ENCODE measurements at places on chromosomes 13 and 19.

- no peak for DNase-seq
These were observed 11.4 kb upstream of the RFXAP start for GRCh38 chr13:36807616-36808015.

GRCh38 chr19:38389101-38389925 lies 816 bp downstream of the SPRED3 start:
- no peak for DNase-seq

DNA sequence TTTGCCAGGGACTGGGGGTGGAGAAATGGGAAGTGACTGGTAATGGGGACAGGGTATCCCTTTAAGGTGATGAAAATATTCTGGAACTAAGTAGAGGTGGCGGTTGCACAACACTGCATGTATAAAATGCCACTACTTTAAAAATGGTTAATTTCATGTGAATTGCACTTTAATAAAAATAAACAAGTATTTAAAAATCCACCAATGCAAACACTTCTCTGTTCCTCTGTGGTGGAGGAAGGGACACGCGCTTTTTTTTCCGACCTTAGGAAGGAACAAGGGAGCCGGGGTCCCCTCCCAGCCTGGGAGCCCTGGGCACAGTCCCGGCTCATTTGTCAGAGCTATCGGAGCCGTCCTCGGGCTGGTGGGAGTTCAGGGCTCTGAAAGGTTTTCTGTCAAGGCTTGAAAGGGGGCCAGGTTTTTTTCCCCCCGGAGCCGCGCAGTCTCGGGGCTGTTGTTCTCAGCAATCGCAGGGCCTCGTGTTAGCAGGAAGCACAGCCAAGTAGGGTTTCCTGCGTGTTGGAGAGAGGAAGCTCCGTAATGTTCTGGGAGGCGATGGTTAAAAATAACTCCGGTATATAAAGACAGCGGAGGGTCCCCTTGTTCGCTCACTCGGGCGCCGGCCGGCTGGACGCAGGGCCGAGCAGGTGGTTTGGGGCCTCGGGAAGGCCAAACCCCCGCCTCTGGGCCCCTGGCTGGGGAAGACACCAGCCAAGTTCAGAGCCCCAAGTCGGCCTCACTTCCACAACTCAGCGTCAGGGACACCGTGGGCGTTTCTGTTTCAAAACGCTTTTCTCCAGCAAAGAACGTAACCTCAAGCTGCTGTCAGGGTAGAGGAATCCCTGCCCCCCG lies 41.2 kb upstream of the KLF2 start:
- DNase-seq: peak; percentile 55

DNA sequence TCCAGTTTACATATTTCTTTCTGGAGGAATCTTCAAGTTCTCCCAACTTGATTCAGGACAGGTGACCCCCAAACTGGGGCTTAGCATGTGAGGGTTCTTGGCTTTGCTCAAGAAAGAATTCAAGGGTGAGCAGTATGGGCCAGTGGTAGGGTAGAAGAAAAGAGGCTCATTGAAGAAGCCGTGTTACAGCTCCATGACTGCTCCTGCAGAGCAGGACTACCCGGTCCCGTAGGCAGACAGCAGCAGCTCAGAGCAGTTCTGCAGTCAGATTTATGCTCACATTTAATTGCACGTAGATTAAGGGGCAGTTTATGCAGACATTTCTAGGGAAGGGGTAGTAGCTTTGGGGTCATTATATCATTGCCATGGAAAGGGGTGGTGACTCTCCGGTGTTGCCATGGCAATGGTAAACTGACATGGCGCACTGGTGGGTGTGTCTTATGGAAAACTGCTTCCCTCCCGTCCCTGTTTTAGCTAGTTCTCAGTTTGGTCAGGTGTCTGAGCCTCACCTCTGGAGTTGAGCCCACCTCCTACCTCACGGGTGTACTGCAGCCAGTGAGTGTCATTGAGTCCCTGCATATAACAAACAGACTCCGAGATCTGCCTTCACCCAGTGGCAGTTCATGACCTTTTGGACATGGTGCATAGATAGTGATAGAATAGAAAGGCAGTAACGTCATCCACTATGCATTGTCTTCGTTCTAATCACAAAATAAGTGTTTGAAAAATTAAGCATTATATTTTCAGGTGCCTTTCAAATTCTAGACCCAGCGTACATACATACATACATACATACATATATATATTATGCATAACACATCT lies 16.0 kb upstream of the ZNF792 start:
- DNase-seq: no peak

DNA sequence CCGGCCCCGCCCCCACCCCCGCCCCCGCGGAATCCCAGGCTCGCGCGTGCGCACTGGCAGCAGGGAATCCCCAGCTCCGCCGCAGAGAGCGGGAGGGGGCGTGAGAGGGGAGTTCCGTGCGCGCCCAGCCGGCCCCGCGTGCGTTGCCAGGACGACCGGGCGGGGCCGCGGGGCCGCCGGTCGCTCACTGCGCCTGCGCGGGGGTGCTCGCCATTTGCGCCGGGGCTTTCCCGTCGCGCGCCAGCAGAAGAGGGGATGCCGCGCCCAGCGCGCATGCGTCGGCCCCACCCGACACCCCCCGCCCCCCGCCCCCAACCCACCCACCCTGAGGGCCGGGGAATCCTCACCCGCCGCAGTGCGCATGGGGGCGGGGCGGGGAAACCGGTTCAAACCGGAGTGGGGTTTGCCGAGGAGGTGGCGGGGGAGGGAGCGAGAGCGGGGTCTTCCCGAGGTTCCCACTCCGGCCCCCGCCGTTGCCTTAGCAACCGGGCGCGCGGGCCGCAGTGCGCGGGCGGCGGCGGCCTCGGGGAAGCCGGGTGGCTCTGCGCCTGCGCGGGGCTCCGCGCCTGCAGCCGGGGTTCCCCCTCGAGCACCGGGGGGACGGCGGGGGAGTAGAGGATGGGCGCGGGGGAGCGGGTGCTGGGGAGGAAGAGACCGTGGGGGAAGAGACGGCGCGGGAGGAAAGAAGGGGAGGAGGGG lies 15.1 kb downstream of the CCDC124 start:
- peak; percentile 92 for DNase-seq

DNA sequence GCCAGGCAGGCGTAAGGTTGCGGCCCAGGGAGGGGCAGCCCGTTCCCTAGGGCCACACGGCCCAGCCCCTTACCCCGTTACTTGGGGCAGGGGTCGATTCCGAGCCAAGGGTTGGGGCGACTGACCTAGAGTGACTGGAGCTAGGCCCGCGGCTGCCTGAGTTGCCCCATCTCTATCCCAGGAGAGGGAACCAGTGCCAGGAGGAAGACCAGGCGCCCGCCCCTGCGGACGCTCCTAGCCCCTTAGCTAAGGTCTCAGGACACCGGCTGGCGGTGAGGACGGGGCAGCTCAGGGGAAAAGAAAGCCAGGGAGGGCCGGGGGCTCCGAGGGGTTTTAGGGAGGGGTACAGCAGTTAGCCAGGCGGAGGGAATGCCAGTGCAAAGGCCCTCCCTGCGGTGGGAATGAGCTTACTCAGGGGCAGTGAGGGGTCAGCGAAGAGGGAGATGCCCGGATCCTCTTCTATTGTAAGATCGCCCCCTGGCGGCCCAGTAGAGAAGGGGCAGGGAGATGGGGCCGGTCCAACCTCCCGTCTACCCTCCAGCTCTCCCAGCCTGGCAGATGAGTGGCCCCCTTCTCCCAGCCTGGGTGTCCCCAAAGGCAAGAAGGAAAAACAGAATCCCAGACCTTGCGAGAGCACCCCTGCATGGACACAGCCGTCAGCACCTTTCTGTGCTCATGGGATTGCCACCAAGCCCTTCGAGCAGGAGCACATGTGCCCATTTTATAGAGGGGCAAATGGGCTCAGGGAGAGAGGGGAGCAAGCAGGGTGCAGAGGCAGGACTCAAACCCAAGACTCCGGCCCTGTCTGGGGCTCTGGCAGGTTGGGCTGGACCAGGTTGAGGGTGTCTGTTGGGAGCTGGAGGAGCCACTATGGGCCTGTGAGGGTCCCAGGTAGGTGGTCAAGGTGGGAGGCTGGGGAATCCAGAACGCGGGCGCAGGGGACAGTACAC lies 16.3 kb downstream of the CILP2 start:
- no peak for DNase-seq

DNA sequence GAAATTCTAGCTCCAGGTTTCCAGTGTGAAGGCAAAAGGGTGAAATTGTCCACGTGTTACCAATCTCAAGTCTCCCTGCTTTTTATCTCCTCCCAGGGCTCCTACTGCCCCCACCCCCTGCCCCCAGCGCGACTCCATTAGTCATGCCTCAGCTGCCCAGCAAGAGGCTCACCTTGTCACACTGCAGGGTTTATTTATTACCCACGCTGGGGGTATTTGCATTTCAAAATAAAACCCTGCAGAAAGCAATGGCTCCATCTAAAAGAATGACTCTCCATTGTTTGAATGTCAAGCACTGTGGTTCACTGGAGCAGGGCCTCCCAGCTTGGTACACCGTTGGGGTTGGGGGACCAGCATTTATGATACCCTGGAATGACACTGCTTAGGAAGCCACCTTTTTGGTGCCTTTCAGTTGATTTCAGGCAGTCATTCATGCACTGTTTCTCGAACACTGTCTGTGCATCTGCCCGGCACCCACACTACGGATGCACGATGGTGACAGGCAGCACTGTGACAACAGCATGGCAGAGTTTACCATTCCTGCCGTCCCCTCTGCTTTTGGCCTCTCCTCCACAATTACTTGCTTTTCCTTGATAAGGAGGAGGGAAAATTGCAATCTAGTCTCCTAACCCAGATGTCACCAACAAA lies 9.9 kb upstream of the POP4 start:
- no peak for DNase-seq

DNA sequence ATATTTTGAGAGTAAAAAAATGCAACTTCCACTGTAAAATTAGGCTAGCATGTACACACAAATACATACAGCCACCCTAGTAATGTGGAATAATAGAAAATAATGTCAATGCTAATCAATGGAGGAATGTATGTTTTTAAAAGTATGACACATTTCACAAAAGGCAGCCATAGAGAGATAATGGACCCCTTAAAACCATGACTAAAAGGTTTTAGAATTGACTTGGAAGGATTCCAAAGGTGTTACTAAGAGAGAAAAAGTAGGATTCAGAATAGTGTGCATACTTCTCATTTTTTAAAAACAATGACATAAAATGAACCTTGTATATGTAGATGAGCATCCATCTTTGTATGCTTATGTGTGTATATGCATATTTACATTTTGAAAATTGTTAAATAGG lies 597.9 kb upstream of the PCDH9 start:
- no peak for DNase-seq

GRCh38 chr19:38661136-38661535 lies 13.7 kb downstream of the ACTN4 start:
- no peak for DNase-seq

DNA sequence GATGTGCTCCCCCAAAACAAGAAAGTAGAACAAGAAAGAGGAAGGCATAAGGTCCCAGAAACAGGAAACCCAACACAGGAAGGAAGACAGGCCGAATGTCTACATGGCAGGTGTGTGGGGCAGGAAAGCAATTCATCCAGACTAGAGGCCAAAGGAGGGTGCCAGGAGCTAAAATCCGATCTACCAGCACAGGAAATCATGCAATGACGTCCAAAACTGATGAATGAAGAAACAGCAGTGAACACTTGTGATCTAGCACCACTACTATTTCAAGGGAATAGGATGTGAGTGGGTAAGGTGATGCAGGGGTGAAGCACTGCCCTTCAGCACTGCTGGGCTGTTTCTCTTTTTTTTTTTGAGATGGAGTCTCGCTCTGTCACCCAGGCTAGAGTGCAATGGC lies 59.1 kb downstream of the DOCK9 start:
- DNase-seq: no peak

- DNase-seq: no peak
These were observed 545.1 kb downstream of the EFNB2 start for GRCh38 chr13:105990256-105990958.

- DNase-seq: no peak
These were observed 13.3 kb downstream of the ZNF574 start for GRCh38 chr19:42089191-42089750.

DNA sequence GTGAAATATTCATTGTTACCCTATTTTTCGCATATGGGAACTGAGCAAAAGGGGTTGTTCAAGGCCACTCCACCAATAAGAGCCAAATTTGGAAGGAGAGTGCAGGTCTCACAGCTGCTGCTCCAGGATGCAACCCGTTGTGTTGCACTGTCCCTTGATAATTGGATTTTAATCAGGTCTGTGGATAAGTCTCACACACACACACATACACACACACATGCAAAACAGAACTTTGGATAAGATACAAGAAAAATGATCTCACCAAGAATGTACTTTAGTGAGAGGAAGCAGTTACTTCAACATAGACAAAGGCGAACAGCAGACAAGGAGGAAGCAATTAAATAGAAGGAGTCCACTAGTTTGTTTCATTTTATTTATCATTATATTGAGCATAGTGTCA lies 127.3 kb upstream of the EDNRB start:
- DNase-seq: no peak

- DNase-seq: no peak
These were observed 347.4 kb downstream of the LIG4 start for GRCh38 chr13:107867701-107868661.

DNA sequence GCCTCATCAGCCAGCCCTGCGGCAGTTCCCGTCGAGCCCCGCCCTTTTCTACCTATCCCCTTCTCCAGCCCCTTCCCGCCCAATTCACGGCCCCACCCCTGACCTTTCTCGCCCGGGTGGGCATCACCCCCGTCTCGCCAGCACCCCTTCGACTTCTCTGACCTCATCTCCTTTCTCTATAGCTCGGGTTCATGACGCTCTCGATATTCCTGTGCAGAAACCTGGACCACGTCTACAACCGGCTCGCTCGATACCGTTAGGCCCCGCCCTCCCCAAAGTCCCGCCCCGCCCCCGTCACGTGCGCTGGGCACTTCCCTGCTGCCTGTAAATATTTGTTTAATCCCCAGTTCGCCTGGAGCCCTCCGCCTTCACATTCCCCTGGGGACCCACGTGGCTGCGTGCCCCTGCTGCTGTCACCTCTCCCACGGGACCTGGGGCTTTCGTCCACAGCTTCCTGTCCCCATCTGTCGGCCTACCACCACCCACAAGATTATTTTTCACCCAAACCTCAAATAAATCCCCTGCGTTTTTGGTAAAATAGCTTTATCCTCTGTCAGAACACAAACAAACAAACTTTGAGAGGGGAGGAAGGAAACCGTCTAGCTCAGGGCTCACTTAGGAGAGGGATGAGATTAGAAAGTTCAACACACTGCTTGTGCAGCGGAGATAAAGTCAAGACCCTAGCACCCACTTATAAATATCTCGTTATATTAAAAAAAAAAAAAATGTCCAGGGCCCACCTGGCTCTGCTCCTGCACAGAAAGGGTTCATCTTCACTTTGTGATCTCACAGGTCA lies 5.1 kb downstream of the CD37 start:
- no peak for DNase-seq
